ENCODE measurements at places on chromosomes 3 and 15. TPM values are rescaled to one million over a fixed set of nuclear protein-coding genes. Genes with fewer than 3 reads are reported as not detected.

DNA sequence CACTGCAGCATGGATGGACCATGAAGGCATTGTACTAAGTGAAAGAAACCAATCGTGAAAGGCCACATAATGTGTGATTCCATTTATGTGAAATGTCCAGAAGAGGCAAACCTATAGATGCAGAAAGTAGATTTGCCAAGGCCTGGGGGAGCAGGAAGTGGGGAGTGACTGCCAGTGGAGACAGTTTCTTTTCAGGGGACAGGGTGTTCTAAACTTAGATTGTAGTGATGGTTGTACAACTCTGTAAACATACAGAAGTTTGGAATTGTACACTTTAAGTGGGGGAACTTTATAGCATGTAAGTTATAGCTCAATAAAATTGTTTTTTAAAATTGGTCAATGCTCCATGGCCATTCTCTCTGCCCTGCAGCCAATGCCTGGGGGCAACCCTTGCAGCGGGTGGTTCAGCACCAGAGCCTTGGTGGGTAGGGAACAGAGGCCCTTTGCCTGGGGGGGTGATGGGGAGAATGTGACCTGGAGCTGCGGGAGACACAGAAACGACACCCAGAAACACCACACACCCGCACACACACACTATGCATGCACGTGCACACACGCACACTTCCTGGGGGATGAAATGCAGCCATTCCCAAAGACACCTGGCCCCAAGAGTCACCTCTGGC is 43.1 kb downstream of the DNAJB8 start:
- H3K27me3 ChIP-seq: peaks cover 5% of the 10 kb centered on the region
- H3K4me3 ChIP-seq: no peak overlapping the region
- no peaks in the 10 kb centered on the region for H3K36me3 ChIP-seq
- DNase-seq: no peak

GRCh38 chr3:134325706-134326105 is 48.5 kb downstream of the AMOTL2 start:
- no peaks in the 10 kb centered on the region for H3K4me1 ChIP-seq
- no peaks in the 10 kb centered on the region for H3K36me3 ChIP-seq
- H3K27ac ChIP-seq: no peak overlapping the region

ECE2 gene
- total RNA-seq: not detected

DLL4 gene
- total RNA-seq: not detected

- H3K4me1 ChIP-seq: peaks cover 5% of the 10 kb centered on the region
- H3K27ac ChIP-seq: no peak overlapping the region
- peaks cover 11% of the 10 kb centered on the region for H3K27me3 ChIP-seq
- H3K36me3 ChIP-seq: no peaks in the 10 kb centered on the region
Measured at GRCh38 chr15:67863442-67863987, 23.7 kb upstream of the RNU6-1 start.

GRCh38 chr3:23750573-23751210 is 55.1 kb upstream of the UBE2E1 start:
- H3K36me3 ChIP-seq: no peaks in the 10 kb centered on the region
- H3K27ac ChIP-seq: no peak overlapping the region
- no peak overlapping the region for H3K4me3 ChIP-seq
- H3K27me3 ChIP-seq: peaks cover 1% of the 10 kb centered on the region
- peaks cover 4% of the 10 kb centered on the region for H3K4me1 ChIP-seq

PKM gene
- 2,565 TPM for total RNA-seq

GRCh38 chr3:113105093-113105449 is 106.3 kb upstream of the BOC start:
- no peak for DNase-seq
- no peak overlapping the region for H3K27ac ChIP-seq
- H3K4me3 ChIP-seq: no peak overlapping the region
- peaks cover 3% of the 10 kb centered on the region for H3K4me1 ChIP-seq

- H3K27me3 ChIP-seq: peaks cover 14% of the 10 kb centered on the region
- H3K27ac ChIP-seq: no peak overlapping the region
- DNase-seq: no peak
- no peaks in the 10 kb centered on the region for H3K36me3 ChIP-seq
- H3K4me3 ChIP-seq: no peak overlapping the region
- H3K4me1 ChIP-seq: no peaks in the 10 kb centered on the region
Measured at GRCh38 chr3:40714771-40715345, 190.1 kb downstream of the ZNF621 start.

- no peak overlapping the region for H3K4me3 ChIP-seq
- peaks cover 2% of the 10 kb centered on the region for H3K27me3 ChIP-seq
- H3K4me1 ChIP-seq: peaks cover 19% of the 10 kb centered on the region
- H3K27ac ChIP-seq: no peak overlapping the region
- peaks cover 7% of the 10 kb centered on the region for H3K36me3 ChIP-seq
- no peak for DNase-seq
Measured at GRCh38 chr3:102104033-102104432, 254.7 kb downstream of the NFKBIZ start.

ZPLD1 gene
- total RNA-seq: not detected

PSMD2 gene
- 221 TPM for total RNA-seq

SIDT1 gene
- 24.0 TPM for total RNA-seq

- H3K4me1 ChIP-seq: peaks cover 20% of the 10 kb centered on the region
- H3K36me3 ChIP-seq: peaks cover 1% of the 10 kb centered on the region
- no peak overlapping the region for H3K4me3 ChIP-seq
Measured at GRCh38 chr15:52505151-52505550, 23.5 kb downstream of the MYO5A start.

RAB6B gene
- total RNA-seq: 2.0 TPM

GRCh38 chr15:60889006-60889405 is 340.1 kb downstream of the RORA start:
- H3K36me3 ChIP-seq: no peaks in the 10 kb centered on the region
- no peak overlapping the region for H3K4me3 ChIP-seq
- DNase-seq: no peak
- no peak overlapping the region for H3K27ac ChIP-seq

ROPN1 gene
- not detected for total RNA-seq

Data from activated CD8-positive, alpha-beta T cell treated with anti-CD3 and anti-CD28 coated beads for 36 hours (primary cell).